Muscle of back (tissue), 13 donors: ENCODE measurements at places on chromosomes 13 and 19. TPM values are rescaled to one million over a fixed set of nuclear protein-coding genes. Genes with fewer than 3 reads are reported as not detected.

ZNF571 gene
- polyA plus RNA-seq, result 4.3 TPM

KIR2DL4 gene
- not detected for polyA plus RNA-seq

WDR18 gene
- polyA plus RNA-seq, result 20.2 TPM

FXYD1 gene
- polyA plus RNA-seq, result 197 TPM

CNFN gene
- not detected for polyA plus RNA-seq

CABP5 gene
- not detected for polyA plus RNA-seq

METTL21C gene
- 31.8 TPM for polyA plus RNA-seq
